CD4-positive, alpha-beta T cell treated with Interferon alpha-2 for 1 hour (primary cell): ENCODE measurements at places on chromosomes 4 and X.

DNA sequence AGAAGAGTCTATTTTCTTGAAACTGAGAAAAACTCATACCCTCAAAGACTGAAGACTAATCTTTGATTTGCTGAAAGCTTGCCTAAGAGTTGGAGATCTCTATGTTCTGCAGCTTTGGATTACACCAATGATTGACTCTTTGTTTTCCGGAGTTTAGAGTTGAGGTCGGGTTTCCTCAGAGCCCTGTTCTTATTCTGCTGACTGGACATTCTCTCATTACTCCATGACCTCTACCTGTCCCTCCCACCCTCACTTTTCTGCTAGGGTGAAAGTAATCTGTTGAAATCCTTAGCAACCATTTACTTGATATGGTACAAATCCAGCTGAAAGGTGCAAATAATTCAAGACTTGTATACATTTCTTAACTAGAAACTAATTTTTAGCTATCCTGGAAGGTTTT lies 421.5 kb upstream of the FRG1 start:
- DNase-seq: no peak

DNA sequence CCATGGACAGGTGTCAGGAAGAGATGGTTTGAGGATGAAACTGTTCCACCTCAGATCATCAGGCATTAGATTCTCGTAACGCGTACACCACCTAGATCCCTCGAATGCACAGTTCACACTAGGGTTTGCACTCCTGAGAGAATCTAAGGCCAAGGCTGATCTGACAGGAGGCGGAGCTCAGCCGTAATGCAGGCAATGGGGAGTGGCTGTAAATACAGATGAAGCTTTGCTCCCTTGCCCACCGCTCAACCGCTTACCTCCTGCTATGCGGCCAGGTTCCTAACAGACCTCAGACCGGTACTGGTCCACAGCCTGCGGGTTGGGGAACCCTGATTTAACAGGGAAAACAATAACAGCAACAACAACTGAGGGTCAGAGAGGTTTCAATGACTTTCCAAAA lies 2.0 kb upstream of the TEC start:
- DNase-seq: no peak

GRCh38 chrX:32451954-32452695 lies 759.2 kb downstream of the DMD start:
- DNase-seq: no peak

- no peak for DNase-seq
Observed at GRCh38 chr4:38669208-38669607, 5.2 kb downstream of the KLF3 start.

DNA sequence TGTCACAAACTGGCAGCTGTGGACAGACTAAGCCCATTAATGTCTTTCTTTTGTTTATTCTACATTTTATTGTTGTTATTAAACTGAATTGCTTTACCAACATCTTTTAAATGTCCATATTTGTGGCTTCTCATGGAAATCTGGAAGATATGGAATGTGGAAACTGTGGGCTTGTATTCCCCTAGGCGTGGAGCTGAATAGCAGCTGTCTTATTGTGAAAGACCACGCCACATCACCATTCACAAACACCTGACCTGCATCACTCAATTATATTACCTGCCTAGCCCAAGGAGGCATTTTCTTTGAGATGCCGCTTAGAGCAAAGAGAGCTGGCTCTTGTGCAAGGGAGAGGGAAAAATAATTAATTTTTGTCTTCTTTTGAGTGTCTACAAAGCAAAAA lies 96.9 kb upstream of the GPRIN3 start:
- DNase-seq: no peak

DNA sequence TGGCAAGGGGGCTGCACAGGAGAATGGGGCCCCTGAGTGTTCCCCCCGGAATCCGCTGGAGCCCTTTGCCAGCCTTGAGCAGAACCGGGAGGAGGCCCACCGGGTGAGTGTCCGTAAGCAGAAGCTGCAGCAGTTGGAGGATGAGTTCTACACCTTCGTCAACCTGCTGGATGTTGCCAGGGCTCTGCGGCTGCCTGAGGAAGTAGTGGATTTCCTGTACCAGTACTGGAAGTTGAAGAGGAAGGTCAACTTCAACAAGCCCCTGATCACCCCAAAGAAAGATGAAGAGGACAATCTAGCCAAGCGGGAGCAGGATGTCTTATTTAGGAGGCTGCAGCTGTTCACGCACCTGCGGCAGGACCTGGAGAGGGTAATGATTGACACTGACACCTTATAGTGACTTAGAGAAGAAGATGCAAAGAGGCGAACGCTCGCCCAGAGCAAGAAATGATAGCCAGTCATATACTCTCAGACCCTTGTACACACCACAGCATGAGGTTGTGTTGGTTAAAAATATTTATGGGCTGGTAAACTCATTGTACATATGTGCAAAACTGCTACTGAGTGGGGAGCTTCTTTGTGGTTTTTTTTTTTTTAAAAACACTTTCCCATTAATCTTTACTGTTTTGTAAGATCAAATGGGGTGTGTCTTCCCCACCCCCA lies 52.5 kb downstream of the JADE1 start:
- DNase-seq: no peak

GRCh38 chrX:107673933-107674479 lies 45.7 kb downstream of the PRPS1 start:
- DNase-seq: peak; percentile 95

GRCh38 chrX:16445166-16445752 lies 204.7 kb upstream of the S100G start:
- DNase-seq: peak; percentile 29

- no peak for DNase-seq
Observed at GRCh38 chr4:185566972-185567371, 31.7 kb upstream of the PDLIM3 start.

GRCh38 chr4:145061318-145061920 lies 36.6 kb downstream of the ANAPC10 start:
- no peak for DNase-seq

- DNase-seq: no peak
Observed at GRCh38 chr4:20464381-20464780, 212.7 kb downstream of the SLIT2 start.

DNA sequence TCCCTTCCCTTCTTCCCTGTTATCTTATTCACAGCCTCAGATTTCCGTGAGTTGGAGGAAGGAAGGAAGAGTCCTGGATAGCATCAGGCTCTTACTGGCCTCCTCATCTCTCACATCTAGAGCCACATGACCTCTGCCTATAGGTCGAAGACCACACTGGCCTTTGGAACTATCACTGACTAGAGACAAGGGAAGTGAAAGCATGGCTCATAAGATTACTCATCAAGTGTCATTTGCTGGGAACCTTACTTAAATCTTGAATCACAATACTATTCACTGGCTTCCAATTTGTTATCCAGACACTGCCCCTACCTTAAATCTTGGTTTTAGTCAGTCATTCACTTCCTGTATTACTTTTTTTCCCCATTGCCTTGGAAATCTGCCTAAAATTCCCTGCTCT lies 61.6 kb upstream of the MTMR8 start:
- DNase-seq: no peak

GRCh38 chrX:133985967-133986683 lies 731 bp upstream of the GPC3 start:
- no peak for DNase-seq

DNA sequence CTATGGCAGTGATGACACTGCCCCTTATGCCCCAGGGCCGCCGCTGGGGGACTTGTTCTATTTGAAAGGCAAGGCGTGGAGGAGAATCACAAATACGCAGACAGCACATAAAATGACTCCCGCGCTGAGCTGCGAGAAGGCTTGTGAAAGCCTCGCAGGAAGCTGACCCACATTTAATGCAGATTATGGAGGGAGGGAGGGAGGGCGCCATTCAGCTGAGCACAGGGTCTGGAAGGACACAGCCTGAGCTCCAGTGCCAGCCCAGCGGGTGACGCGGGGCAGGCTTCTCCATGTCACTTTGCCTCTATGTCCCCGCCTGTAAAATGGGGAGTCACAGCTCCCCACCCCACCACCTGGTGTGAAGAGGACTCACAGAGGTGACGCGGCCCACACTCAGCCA lies 14.3 kb downstream of the ABLIM2 start:
- DNase-seq: no peak

- DNase-seq: peak; percentile 87
Observed at GRCh38 chr4:98658287-98659105, at the start of gene TSPAN5. Gene TSPAN5 (minus strand): TSS chr4:98658611.

DNA sequence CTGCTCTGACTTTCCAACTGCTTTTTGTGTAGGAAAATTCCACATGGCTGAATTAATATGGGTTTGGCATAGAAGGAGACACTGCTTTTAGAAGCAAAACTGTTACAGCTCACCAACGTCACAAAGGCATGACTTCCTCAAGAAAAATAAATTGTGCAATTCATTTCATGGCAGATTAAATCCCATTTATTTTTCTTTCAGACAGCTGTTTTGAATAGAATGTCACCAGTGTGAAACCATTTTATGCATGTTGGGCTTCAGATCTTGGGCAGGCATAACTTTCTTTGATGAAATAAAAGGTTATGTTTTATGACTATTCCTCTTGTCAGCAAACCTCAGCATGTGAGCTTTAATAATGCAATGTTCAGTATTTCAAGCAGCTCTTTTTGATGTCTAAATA lies 542.8 kb downstream of the GALNTL6 start:
- DNase-seq: no peak

GRCh38 chr4:189098932-189099696 lies 841.6 kb upstream of the FRG1 start:
- DNase-seq: no peak

DNA sequence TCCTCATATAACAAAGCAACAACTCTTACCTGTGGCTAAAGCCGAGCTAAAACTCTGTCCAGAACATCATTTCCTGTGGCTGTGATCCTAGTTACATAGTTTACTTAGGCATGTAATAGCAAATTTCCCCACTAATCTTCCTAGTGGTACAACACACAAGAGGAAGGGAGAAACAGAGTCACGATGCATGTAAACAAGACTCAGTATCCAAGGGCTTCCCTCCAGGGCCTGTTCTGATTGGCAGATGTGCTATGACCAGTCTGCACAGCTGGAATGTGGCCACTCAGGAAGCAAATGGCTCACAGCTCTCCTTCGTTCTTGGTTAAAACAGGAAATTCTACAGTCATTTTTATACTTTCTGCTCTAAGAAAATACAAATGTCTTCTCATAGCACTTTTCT lies 49.2 kb upstream of the PRSS48 start:
- DNase-seq: no peak

DNA sequence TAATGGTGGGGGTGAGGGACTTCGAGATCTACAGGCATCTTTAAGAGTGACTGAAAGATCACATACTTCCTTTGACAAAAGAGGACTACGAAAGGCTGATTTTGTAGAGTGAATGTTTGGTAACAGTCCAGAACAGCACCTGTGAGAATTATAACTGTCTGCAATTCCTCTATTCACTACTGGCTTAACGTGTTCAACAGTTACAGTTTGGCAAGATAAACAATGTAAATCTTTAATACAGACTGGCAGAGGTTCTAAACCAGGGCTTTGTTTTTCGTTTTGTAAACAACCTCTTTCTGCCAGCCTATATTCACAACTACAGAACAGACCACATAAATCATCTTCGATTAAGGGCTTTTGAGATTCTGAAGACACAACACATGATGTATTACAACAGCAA lies 66.9 kb downstream of the NCAPG start:
- no peak for DNase-seq

DNA sequence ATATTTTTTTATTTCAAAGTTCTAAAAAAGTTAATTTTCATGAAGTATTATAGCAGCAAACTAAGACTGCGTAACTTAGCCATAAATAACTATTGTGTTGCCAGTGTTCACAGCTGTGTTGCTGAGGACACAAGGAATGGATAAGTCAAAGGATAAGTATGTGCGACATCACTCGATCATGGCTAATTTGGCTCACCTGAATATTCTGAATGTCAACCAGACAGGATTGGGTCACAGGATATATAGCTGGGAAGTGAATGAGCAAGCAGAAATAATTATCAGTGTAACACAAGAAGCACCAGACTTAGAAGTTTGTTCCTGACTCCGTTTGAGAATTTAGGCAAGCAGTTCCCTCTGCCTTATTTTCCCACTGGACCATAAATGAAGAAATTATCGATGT lies 33.9 kb downstream of the PRDM8 start:
- no peak for DNase-seq
